ENCODE measurements at places on chromosomes 5 and 9. TPM values are rescaled to one million over a fixed set of nuclear protein-coding genes. Genes with fewer than 3 reads are reported as not detected.
A peak's percentile ranks its signal among the peaks of the same experiment; 100 is the strongest.

GRCh38 chr9:131310833-131311554, 21.5 kb downstream of the PLPP7 start:
- peak; percentile 45 for DNase-seq

SLC4A9 gene
- not detected for total RNA-seq

GRCh38 chr9:12851341-12852090, 76.7 kb downstream of the LURAP1L start:
- no peak for DNase-seq

SOWAHA gene
- not detected for total RNA-seq

SLC6A3 gene
- total RNA-seq, result 0.24 TPM

- no peak for DNase-seq
These were observed 188.3 kb downstream of the CNTLN start for GRCh38 chr9:17322882-17323864.

GRCh38 chr9:14627513-14627912, 65.7 kb downstream of the ZDHHC21 start:
- DNase-seq, result no peak

- DNase-seq, result no peak
These were observed 79.5 kb upstream of the NFIL3 start for GRCh38 chr9:91502913-91503672.

GRCh38 chr9:107336718-107337360, 53.8 kb downstream of the RAD23B start:
- DNase-seq, result no peak

TAF11L11 gene
- not detected for total RNA-seq

GRCh38 chr5:13632676-13633075, 311.8 kb downstream of the DNAH5 start:
- DNase-seq, result no peak

DNA sequence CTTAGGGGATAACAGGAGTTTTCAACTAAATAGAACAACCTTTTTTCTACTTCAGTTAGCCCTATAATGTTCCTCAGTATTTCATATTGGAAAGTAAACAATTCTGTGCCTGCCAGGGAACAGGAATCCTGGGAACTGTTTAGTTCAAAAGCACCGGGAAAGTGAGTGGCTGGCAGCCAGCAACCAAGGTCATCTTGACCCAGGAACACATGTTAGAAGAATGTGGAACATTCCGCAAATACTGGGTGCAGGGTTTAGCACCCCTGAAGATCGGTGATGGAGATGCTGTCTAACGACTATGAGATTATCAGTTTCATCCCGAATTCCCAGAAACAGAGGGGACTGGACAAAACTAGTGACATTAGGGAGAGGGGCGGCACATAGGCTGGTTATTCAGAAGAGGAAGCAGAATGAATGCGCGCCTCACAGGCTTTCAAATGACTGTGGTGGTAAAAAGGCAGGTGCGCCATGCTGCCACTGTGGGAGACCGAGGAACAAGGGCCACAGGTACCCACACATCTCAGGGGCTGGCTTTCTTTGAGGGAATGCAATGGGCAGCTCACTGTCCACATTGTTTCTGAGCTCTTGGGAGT, 51.2 kb downstream of the IPPK start:
- DNase-seq, result no peak

DNA sequence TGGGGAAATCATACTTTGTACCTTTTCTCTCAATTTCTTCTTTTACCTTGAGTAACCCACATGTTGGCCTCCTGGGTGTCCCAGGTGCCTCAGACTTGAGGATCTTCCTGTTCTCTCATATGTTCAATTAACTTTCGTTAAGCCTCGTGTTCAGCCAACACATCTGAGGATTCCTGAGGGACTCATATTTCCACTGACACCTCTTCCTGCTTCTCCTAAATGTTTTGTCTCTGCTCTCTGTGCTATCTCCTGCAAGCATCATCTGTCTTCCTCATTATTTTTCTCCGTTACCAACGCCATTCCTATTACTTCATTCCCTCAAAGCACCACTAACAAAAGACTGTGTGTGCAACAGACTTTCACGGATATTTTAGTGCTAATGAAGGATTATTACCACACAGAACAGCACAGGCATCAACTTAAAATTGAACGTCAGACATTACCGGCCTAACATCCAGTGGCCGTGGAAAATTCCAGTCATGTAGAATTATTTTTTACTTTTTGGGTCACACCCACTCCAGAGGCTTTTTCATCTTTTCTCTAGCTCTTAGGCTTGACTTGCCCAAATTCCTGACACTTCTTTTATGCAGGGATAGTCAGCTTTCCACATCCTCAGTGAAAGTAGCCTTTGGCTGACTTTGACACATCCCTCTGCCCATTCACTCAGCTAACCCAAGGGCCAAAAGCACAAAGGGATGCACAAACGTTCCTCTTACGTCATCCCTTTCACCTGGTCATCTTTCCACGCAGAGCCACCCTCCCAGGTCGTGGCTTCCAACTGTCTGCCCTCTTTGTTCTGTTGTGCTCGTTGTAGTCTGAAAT, 46.0 kb upstream of the OSMR start:
- no peak for DNase-seq

CRHBP gene
- 0.62 TPM for total RNA-seq

- no peak for DNase-seq
These were observed 20.4 kb upstream of the KIF12 start for GRCh38 chr9:114119242-114120191.

GRCh38 chr5:167642779-167643517, 648.5 kb upstream of the WWC1 start:
- no peak for DNase-seq

All from B cell (primary cell).